ENCODE measurements at places on chromosomes 11 and 22.

GRCh38 chr11:9577556-9577955 is 4.1 kb downstream of the WEE1 start:
- no peak for DNase-seq

DNA sequence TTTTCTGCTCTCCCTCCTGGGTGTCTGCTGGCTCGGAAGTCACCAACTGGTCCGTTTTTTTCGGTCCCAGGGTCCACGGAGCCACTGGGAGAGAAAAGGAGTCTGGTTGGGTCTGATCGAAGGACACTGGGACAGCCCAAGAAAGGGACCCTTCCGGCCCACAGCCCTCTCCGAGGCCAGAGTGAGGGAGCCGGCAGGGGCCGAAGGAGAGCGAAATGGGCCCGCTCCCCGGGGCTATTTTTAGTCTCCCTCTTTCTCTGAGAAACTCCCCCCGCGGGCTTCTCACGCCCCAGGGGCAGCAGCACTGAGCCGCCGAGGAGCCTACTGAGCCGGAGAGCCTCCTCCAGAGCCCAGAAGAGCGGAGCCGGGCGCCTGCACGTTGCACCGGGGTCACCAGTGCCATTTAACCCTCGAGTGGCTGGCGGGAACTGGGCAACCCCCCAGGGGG is 1.9 kb downstream of the ESAM start:
- DNase-seq: no peak

GRCh38 chr22:37218771-37219411 is 6.6 kb upstream of the SSTR3 start:
- no peak for DNase-seq

- no peak for DNase-seq
These were observed 5.8 kb downstream of the ARSA start for GRCh38 chr22:50621948-50622722.

- DNase-seq: no peak
These were observed 146.9 kb downstream of the TRIM29 start for GRCh38 chr11:119991022-119991404.

- no peak for DNase-seq
These were observed 775 bp downstream of the LPXN start for GRCh38 chr11:58574881-58575280.

DNA sequence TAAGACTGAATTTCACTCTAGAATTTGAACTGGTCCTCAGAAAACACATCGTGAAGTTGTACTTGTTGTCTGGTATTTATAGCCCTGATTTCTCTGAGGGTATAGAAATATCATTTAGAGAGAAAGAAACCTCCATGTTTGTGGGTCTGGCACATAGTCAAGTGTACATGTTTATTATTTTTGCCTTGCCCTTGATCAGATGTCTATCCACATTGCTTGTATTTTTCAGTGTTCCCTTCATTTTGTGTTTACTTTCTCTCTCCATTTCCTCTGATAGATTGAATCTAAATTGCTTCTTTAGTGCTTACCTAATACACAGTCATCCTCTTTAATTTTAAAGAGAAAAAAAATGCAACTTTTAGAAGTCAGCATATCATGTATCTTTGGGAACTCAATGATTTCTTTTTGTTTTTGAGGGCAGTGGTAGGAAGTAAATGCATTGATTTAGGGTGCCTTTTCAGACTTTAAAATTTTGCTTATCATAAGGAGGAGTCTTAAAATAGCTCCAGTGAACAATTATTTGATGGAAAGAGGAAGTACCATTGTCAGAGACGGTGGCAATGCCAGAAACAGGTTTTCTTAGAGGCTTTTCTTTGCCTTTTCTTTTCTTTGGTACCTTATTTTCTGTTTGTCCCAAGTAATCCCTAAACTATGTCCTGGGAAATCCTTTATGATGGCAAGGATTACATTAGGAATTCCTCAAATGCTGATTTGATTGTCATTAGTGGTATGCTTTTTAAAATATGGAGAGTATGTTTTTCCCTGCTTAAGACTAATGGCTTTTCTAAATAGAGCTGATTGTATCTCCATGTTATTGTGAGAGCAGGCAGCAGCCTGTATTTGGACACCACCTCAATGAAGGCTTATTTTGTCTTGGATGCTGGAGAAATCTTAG is 29.8 kb upstream of the TECTA start:
- DNase-seq: no peak

- DNase-seq: no peak
These were observed 25.3 kb downstream of the PDHX start for GRCh38 chr11:34941688-34942087.

DNA sequence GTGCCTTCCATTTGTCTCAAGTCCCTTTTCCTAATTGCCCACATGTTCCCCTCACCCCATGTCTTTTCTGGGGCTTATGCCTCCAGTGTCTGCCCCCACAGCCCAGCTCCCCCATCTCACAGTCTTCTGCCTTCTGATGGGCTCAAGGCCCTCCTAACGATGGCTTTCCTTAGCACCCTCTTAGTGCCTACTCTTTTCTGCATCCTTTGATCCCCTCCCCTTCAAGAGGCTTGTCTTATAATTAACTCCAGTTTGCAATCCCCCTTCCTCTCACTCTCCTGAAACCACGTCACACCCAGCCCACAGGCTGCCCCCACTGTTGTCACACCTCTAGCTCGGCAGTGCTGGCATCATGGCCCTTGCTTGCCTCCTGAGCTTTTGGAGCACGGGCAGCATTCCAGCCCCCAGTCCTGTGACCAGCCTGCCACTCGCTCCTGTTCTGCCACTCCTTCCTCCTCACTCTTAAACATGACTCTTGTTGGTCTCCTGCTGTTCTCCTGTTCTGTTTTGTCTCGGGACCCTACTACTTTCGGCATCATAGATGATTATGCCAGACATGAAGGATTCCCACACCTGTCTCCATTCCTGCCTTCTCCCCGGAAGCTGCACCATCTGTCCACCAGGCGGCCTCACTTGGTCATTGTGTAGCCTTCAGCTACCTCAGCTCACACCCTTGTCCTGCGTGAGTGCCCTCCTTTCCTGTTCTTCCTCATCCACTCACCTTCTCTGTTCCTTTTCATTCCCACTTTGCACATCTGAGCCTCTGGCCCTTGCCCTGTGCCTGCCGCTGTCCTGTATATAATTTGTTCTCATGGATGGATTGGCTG is 26.1 kb downstream of the UBE2L3 start:
- DNase-seq: no peak

DNA sequence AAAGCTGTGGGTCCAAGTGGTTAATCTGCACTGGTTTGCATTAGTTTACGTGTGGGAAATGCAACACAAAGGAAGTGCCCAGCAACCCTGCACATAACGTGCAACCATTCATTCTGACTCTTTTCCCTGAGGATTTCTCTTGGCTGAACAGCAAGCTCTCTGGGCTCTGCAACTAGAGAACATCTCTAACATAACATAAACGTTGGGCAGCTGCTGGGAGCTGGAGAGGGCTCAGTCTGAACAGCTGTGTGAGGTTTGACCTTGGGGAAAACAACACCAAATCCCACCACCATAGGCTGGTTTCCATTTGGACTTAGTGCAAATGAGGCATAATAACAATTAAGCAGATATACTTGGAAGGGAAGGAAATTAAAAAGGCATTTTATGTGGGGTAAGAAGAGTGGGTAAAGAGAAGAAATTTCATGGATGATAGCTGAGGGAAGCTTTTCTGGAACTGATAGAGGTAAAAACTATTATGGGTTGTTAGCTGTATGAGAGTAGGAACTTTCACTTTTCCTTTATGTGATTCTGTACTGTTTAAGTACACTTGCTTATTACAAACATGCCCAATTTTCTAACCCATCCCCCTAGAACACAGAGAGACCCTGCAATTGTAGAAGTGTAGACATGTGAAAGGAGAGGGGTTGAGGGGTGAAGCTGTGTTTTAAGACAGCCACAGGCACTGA is 76.2 kb downstream of the SNX19 start:
- DNase-seq: no peak

- DNase-seq: no peak
These were observed 403 bp upstream of the SBF2 start for GRCh38 chr11:10294290-10294953.

- no peak for DNase-seq
These were observed 127.5 kb downstream of the PKNOX2 start for GRCh38 chr11:125292100-125292499.

GRCh38 chr22:17751596-17751995 is 22.7 kb downstream of the BID start:
- no peak for DNase-seq

DNA sequence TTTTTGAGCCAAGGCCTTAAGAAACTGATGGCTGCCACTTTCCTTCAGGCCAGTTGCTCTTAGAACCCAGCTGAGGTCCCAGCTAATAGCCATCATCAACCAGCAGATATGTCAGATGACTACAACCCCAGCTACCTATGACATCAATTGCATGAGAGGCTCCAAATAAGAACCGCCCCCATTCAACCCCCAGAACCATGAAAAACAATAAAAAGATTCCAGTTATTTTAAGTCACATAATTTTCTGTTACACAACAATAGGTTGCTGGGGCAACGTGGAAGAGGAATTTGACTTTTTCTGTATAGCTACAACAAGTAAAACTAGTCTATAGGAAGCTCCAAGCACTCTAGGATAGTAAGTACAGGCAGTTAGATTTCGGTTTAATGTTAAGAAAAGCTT is 216.3 kb upstream of the MTNR1B start:
- peak; percentile 79 for DNase-seq

DNA sequence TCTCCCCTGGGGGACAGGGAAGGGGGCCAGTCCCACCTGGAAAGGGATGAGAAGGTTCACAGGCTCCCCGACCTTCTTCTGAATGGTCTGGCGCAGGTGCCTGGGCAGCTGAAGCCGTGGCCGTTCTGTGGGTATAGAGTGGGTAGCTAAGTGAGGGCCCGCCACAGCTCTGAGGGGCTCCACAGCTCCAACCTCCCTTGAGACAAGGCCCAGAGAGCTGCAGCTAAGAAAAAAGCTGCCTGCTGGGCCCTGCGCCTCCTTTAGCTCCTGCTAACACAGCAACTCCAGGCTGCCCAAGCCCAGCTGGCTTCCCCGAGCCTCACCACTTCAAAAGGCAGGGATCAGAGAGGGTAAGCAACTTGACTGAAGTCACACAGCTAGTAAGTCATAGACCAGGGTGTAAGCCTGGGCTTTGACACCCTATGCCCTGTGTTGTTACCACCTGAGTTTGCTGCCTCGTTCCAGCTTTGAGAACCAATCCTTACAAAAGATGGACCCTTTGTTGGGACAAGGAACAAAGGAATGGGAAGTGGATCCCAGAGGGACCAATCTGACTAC is 18.5 kb downstream of the MYBPC3 start:
- no peak for DNase-seq

GRCh38 chr11:101862391-101863233 is 52.2 kb upstream of the CEP126 start:
- DNase-seq: no peak

- DNase-seq: no peak
These were observed 3.6 kb downstream of the PLA2G6 start for GRCh38 chr22:38177926-38178604.

- no peak for DNase-seq
These were observed 29.9 kb downstream of the LRFN4 start for GRCh38 chr11:66886671-66887221.

DNA sequence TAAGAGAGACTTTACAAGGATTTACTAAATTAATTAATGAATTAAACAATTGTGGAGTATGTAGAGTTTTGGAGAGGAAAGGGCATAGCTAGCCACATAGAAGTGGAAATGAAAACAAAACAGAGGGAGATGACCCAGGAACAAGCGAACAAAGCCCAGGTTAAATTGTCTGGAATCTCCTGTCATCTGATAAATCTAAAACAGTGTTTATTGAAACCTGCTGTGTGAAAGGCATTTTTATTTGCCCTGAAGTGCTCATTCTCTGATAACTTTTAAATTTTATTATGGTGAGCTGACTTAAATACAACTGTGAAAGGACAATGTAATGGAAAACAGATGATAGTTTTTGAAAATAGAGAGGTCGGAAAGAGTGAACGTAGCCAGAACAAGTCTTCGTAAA is 682.8 kb upstream of the KIRREL3 start:
- no peak for DNase-seq

- DNase-seq: no peak
These were observed 44.3 kb downstream of the SCGB1A1 start for GRCh38 chr11:62463121-62463542.

DNA sequence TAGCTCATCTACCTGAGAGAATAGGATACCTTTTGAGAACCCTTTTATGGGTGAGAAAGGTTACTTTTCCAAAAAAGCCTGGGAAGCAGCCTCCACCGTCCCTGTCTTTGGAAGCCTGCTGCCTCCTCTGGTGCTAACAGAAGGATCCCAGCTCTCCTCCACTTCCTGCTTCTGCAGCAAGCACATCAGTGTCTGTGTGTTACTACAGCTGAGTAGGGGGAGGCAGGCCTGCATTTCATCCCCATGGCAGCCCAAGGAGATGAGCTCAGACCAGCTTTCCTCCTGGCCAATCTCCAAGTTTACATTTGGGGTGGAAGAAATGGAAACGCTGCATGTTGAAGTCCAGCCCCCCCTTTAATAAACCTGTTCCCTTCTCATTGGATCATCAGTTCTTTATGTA is 7.4 kb upstream of the CCDC34 start:
- no peak for DNase-seq

DNA sequence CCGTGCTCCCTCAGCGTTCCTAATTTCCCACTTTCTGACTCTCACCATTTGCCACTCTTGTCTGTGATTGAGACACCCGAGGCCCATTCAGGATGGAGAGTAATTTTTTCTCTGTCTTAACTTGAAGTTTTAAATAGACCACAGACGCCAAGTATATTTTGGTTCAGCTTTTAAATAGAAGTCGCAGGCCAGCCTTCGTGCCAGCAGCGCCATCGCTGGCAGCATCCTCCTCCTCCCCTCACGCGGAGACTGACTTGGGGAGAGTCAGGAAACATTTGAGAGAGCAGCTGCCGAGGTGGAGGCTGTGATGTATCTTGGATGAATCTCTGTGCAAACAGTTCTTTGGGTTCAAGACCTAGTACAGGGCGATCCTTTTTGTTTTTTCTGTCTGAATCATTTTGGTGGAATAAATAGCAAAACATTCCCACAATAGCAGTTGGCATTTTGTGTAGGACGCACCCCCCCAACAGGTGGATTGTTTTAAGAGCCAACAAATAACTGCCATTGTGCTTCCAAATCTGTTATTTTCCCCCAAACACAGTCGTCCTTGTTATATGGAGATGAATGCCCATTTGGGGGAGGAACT is 889 bp upstream of the DMC1 start:
- peak; percentile 61 for DNase-seq

GRCh38 chr11:61964058-61964665 is 3.3 kb downstream of the FTH1 start:
- DNase-seq: no peak

- DNase-seq: no peak
These were observed 89.3 kb downstream of the RDX start for GRCh38 chr11:110207123-110207522.

- no peak for DNase-seq
These were observed 14.0 kb downstream of the KCNQ1OT1 start for GRCh38 chr11:2685566-2686359.

Measured in putamen (tissue), 1 donor.